ENCODE measurements at places on chromosomes 2 and 18.

DNA sequence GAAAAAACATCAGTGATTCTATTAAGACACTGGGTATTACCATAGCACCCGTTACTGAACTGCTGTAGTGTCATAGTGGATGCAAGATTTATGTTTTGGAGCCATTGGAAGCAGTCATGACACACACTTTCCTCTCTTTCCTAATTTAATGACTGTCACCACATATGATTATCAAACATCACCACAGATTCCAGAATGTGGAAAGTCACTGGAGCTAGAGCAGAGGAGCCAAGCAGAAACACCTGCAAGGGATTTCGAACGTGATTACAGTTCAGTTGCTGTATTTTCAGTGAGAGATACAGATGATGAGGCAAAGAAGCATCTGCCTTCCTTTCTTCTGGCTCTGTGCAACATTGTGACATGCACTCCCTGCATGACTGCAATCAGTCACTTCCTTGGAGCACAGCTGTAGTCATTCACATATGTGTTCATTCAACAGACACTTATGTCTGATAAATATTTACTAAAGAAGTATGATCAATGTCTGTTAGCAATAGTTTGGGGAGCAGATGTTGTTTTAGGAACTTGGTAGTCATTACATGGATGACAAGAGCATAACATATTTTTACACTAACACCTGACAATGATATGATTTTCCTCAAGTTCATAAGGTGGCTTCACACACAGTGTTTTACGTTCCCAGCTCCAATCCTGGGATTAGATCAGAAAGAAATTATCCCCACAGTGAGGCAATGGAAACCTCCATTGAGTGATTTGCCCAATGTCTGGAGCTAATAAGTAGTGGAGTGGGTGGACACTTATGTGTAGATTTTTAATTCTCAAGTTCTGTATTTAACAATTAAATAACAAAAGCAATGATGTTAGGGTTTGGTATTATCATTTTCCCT lies 416.6 kb downstream of the PLCL1 start:
- DNase-seq = no peak

DNA sequence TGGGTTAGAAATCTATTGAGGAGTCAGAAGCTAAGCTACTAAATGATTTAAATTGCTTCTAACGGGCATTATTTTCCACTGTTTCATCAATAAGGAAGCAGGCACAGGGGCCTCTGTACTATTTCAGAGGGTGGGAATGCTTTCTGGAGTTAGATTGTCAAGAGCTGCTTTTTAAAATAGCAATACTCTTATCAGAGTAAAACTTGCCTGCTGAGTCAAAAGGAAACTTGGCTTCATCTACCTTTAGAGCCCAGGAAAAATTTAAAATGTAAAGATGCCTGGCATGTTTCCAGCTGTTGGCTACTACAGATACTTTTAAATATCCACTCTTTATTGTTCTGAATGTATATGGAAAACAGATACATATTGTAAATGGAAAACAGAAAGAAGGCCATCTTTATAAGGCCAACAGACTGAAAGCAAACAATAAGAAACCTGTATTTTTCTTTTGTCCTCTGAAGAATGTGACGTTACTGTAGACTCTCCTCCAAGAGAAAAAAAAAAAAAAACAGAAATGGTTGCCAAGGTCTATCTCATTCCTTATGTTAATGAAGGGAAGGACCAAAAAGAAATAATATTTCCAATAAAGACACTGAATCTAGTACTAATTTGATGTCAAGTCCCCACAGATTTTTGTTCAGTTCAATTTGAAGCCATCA lies 79.1 kb downstream of the FIGN start:
- DNase-seq = no peak

DNA sequence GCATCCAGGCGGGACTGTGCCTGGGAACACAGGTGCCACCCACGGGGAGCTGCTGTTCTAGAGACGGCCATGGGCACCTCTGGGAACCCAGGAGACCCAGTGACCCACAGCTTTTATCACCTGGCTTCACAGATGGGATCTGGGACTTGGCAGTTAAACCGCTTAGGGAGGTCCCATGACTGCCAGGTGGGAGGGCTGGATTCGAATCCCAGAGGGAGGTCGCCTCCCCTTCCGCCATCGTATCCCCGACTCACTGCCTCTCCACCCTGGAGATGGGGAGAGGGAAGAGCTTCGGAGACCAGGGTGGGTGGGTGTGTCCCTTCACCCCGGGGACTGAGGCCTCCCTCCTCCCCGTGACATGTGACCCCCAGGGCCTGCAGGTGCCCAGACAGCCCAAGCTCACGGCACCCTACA lies 169.4 kb downstream of the RTP5 start:
- no peak for DNase-seq

DNA sequence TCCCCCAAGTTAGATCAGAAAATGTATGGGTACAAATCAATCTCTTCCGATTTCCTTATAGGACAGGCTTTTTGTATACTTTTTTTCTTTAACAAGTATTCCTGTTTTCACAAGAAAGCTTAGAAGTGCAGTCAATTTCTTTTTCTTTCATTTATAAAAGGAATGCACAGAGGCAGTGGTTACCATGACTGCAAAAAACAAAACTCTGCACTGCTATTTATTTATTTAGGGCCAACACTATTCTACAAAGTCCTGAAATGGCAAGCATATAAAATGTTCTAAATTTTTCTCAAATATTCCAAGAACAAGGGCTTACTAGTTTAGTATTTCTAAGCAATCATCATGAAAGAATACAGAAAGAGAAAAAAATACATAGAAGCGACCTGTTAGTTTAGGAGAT lies 22.2 kb downstream of the ATAD2B start:
- no peak for DNase-seq
